ENCODE measurements at places on chromosomes 5 and 9.

- DNase-seq: no peak
Observed at GRCh38 chr9:36064448-36065037, 27.8 kb downstream of the RECK start.

DNA sequence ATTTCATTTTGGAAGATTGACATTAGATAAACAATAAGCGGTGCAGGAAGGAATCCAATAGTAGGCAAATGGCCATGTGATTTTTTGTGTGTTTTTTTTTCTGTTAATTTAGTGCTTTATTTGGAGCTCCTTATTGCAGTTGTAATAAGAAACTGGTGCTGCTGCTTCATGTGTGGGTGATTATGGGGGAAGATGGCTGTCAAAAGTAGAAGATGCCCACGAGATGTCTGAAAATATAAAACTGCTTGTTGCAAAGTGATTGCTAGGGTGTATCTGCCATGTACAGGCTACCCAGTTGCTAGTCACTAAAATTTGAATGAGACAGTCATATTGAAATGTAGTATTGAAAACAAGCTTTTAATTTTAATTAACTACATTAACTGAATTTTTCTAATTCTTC, 216.7 kb upstream of the FTMT start:
- no peak for DNase-seq

DNA sequence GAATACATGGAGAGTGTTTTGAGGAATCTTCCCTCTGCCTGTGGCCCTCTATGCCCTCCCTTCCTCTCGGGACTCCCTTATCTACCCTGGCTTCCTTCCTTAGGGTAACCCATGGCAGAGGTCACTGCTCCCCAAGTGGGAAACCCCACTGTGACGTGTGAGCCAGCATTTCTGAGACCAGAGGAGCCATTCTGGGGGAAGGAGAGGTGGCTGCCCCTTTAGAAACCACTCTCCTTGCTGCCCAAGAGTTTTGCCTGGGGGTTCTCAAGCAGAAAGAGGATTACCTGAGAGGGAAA, 23.1 kb downstream of the CCNJL start:
- DNase-seq: no peak

DNA sequence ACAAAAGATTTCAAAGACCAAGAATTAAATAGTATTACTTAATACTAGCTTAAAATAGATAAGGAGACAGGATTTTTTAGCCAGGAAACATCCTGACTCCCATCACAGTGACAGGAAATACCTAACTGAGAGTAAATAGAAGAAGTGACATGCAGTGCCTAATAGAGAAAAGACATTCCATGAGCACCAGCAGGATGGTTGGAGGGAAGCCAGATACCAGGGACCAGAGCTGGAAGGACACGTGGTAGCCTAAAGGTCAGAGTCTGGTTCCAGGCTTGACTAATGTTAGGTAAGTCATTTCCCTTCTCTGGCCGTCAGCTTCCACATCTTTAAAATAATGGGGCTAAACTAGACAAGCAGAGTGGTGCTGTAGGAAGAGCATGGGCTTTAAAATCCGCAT, 41.6 kb downstream of the CDK5RAP2 start:
- DNase-seq: no peak

DNA sequence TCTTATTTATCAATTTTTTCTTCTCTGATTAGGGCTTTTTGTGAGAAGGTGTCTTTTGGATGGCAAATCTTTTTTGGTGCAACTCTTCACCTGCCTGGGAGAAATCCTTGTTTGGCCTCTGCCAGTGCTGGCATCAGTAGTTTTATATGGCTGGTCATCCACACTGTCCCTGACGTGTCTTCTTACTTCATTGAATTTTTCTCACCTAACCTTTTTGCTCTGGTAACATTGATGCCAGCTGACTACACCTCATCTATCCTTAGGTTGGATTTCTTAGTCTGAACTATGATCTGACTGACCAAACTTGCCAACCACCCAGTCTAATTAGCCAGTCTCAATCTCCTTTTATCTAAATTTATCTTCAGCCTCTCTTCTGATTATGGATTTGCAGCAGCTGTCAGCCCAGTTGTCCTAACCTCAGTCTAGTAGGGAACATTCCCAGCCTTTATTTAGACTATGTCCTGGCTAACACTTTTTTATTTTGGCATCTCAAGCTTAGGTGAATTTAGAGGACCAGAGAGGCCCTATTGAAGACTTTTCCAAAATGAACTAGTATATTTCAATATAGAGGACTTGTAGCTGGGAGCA, 10.6 kb upstream of the TMEM38B start:
- DNase-seq: no peak

DNA sequence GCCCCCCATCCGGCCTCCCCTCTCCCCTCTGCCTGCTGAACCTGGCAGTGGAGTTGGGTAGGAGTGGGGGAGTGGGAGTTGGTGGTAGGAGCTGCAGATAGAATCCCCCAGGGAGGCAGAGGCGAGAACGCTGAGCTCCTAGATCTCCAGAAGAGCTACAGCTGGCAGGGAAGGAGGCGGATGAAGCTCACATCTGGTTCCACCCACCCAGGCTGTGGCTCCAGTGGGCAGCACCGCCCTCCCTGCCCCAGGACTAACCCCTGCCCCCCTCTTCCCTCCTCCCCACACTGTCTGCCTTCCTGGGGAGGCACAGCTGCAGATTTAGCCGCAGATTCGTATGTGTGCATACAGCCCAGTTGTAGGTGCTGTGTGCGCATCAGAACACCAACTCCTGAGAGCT, 34.2 kb downstream of the C9orf50 start:
- no peak for DNase-seq

GRCh38 chr9:113570106-113570505, 106.6 kb downstream of the RGS3 start:
- no peak for DNase-seq

- DNase-seq: no peak
Observed at GRCh38 chr9:100561256-100561655, 16.6 kb upstream of the CAVIN4 start.

DNA sequence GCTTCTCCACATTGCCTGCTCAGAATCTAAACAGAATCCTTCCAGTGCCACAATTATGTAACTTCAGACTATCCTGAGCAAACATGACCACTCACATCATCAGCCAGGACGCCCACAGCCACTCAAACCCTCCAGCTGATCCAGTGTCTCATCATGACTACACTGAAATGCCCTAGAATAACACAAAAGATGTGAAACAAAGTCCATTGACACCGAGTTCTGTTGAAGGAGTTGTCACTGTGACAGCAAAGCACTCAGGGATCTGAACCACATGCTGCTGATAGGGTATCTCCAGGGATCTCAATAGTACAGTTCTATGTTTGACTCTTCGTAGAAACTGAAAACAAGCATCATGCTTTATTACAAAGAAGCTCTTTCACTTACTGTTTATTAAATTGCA, 150.2 kb downstream of the GABBR2 start:
- no peak for DNase-seq

- DNase-seq: no peak
Observed at GRCh38 chr5:79795764-79796398, 106.2 kb downstream of the CMYA5 start.

GRCh38 chr5:89374144-89374784, 491.3 kb upstream of the MEF2C start:
- DNase-seq: no peak

- no peak for DNase-seq
Observed at GRCh38 chr5:56169281-56169680, 63.8 kb downstream of the ANKRD55 start.

DNA sequence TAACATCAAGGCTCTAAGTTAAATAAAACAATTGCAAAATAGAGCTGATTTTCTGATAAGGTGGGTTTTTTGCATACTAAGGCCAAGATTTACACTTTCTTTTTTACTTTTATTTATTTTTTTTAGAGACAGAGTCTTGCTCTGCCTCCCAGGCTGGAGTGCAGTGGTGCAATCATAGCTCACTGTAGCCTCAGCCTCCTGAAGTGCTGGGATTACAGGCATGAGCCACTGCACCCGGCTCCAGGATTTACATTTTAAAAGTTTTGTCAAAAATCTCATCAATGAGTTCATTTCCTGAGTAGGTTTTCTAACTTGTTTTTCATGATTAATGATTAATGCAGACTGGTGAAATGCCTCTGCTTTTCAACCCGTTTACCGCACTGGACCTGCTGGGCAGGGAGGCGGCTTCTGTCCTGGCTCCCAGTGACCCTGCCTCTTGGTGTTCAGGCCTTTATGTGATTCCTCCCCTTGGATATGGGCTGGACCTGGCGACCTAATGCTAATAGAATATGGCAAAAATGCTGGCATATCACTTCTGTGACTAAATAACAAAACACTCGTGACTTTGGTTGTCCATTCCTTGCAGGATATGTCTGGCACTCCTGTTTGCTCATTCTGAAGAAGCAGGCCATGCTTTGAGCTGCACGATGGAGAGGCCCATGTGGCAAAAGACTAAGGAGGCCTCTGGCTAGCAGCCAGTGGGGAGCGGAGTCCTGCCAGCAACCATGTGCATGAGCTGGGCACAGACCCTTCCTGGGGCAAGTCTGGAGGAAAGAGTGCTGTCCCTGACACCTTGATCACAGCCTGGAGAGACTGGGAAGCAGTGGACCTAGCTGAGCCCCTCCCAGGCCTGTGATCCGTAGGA, 72.2 kb upstream of the PTCH1 start:
- DNase-seq: no peak

DNA sequence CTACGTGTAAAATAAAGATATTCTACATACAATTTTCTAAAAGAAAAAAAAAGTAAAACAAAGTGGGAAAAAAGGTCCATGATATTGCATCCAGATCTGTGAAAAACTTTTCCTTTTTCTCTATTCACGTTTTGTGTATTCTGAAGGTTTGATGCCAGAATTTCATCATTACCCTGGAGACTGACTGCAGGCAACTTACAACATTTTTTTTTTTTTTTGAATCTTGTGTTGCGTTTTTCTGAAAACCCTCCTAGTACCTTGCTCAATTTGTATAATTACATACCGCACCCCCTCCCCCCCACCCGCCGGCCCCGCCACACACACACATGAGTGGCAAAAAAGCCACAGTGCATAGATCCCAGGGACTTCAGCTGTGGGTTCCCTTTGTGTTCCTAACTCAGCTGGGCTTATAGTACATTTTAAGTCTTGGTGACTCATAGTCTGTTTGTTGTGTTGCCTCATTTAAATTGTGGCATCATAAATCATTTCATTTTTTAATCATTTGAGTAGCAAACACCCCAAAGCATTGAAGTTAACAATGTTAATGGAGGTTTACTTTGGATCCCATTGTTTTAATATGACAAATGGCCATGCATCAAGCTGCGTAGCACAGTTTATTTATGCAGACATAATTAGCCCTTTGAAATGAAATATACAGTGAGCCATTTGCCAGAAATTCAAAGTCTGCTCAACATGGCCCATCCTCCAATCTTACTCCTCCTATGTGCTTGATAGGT, 36.0 kb downstream of the PRDM6 start:
- no peak for DNase-seq

- no peak for DNase-seq
Observed at GRCh38 chr5:62576570-62577170, 1.9 kb upstream of the LRRC70 start.

DNA sequence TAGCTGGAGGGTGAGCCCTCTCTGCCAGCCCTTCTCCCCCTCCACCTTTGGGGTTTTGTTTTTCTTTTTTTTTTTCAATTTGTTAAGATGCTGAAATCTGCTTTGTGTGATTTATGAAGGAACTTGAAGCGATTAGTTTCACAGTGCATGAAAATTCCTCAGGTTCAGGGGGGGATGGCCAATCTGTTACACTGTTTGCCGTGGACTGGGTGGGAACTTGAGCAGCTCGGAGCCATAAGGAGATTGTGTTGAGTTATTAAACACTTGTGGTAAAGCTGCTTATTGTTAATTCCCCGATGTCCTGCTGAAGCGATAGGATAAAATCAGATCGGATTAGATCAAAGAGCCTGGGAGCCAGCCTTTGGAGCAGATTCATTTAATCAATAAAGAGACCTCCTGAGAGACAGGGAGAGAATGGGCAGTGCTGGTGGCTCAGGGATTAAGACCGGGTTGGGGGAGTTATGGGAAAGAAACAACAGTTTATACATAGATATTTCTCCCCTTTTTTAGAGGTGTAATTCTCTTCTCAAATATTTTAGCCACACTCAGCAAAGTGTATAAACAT, 105.8 kb upstream of the SPATA31D4 start:
- DNase-seq: no peak

- peak; percentile 68 for DNase-seq
Observed at GRCh38 chr5:64768358-64769312, at the start of the genes CWC27 and SREK1IP1. Gene CWC27 (plus strand): TSS chr5:64768930. CDS start chr5:64769147, 217 bp downstream. Gene SREK1IP1 (minus strand): TSS chr5:64768691. CDS start chr5:64768517, 174 bp downstream.

GRCh38 chr5:17723876-17724275, 89.6 kb downstream of the TAF11L14 start:
- no peak for DNase-seq

DNA sequence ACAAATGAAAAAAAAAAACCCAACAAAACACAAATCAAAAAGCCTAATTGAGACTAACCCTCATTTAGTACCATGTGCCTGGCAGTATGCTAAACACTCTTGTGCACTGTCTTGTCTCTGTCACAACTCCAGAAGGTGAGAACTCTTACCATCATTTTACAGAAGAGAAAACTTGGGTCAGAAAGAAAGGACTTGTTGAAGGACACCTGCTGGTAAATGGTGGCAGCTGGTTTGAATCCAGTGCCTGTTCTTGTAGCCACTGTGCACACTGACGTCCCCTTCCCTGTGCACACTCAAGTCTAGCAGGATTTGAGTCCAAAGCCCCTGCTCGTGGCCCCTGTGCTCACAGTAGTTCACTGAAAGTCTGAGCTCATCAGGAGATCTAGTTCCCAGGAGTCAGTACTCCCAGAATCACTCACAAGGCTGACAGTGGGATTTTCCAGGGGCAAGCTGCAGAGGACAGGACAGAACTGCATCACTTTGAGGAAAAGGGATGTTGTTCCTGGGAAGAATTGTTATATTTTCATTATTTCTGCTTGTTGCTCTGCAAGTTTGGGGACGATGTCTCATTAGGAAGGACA, 43.0 kb upstream of the HSD17B4 start:
- DNase-seq: no peak

DNA sequence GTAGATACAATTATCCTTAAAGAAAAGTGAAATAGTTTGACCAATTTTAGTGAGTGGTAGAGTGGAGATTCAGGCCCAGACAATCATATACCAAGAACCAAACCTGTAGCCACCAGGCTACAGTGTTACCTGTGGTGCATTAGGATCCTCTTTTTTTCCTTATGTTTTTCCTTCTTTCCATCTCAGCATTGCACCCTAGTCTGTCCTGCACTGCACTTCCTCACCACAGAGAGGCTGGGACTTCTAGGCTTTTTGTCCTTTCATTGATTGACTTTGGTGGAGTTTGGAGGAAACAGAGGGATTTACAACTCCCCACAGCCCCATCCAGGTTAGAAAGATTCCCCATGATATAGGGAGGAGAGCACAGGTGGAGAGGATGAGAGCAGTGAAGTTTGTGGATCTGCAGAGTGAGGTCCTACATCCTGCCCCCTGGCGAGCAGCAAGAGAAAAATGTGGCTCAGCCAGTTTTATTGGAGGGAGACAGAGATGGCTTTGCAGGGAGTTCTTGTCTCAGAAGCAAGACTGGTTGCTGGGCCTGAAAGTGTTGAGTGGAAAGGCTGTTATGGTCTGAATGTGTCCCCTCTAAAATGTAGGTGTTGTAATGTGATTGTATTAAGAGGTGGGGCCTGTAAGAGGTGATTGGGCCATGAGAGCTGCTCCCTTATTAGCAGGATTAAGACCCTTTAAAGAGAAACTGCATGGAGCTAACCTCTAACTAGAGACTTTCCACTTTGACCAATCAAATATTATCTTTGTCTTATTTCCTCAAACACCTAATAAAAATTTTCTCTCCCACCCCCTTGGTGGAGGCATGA, 36.2 kb downstream of the KIF4B start:
- no peak for DNase-seq
